Fibroblast of skin of right quadriceps (primary cell): ENCODE measurements at places on chromosomes 5 and 9.
A peak's percentile ranks its signal among the peaks of the same experiment; 100 is the strongest.

- DNase-seq: no peak
Measured at GRCh38 chr5:14458414-14458813, 123.2 kb upstream of the OTULINL start.

- DNase-seq: no peak
Measured at GRCh38 chr5:76450054-76450453, 47.0 kb downstream of the IQGAP2 start.

DNA sequence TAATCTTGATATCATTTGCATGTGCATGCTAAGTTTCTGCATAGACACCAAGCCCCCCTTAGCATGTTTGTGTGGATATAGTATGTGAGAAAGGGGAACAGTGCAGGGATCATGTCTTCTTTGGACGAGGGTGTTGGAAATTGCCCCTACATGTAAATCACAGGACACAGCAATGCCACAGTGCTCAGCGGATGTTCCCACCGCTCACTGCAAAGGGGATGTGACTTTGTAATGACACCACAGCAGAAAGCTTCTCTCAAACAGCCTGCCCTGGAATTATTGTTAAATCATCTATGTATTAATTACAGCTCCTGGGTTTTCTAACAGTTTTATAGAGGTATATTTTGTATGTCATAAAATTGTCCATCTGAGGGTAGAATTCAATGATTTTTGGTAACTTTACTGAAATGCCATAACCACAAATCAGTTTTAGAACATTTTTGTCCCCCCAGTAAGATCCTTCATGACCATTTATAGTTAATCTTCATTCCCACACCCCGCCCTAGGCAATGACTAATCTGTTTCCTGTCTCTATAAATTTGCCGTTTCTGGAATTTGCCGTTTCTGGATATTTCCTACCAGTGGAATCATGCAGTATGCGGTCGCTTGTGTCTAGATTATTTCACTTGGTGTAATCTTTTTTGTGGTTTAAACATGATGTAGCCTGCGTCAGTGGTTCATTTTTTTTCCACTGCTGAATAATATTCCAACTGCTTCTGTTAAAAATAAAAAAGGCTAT, 648.5 kb upstream of the WWC1 start:
- DNase-seq: peak; percentile 100

- no peak for DNase-seq
Measured at GRCh38 chr5:147689426-147689825, 93.1 kb downstream of the JAKMIP2 start.

DNA sequence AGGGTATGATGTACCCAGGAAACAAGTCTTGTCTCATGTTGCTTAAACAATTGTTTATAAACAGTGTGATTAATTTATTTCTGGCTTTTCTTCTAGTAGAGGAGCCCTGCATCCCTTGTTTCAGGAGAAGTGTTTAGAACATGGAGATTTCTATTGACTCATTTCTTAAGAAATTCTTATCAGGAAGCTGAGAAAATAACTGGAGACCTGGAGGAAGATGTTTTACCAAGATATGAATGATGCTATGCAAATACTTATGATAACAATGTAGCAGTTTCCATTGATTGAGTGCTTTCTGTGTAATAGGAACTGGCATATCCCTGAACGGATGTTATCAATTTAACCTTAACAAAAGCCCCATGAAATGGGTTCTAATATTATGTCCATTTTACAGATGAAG, 108.6 kb downstream of the FBXO38 start:
- no peak for DNase-seq

GRCh38 chr5:3006961-3007551, 255.6 kb upstream of the IRX2 start:
- no peak for DNase-seq

GRCh38 chr9:99555792-99556191, 265.9 kb upstream of the NR4A3 start:
- no peak for DNase-seq

DNA sequence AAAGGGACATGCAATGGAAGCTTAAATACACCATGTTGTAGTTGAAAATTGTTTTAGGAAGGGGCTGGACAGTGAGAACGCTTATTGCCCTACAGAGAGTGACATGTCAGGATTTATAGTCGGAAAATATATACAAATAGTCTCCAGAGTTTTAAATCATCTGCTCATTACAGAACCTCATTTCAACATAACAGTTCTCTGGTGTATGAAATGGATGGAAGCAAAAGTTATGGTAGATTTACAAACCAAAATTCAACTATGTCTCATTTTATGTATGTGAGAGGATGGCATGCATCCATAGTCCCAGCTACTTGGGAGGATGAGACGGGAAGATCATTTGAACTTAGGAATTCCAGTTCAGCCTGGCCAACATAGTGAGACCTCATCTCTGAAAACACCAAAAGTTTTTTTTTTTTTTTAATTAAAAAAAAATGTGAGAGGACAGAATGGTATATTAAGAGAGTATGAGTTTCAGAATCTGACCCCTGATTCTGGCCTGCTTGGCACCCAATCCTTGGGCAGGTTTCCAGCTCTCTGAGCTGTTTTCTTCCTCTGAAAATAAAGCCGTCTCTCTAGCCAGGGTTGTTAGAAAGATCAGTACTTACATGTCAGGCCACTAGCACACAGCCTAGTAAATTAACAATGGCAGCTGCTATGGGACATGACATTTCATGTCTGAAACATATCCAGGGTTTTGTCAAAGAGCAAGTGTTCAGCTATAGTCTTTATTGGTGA, 40.1 kb downstream of the IQGAP2 start:
- no peak for DNase-seq

GRCh38 chr5:2136728-2137333, 254.1 kb upstream of the IRX4 start:
- DNase-seq: no peak

GRCh38 chr9:33781736-33782135, 13.6 kb upstream of the PRSS3 start:
- DNase-seq: no peak

DNA sequence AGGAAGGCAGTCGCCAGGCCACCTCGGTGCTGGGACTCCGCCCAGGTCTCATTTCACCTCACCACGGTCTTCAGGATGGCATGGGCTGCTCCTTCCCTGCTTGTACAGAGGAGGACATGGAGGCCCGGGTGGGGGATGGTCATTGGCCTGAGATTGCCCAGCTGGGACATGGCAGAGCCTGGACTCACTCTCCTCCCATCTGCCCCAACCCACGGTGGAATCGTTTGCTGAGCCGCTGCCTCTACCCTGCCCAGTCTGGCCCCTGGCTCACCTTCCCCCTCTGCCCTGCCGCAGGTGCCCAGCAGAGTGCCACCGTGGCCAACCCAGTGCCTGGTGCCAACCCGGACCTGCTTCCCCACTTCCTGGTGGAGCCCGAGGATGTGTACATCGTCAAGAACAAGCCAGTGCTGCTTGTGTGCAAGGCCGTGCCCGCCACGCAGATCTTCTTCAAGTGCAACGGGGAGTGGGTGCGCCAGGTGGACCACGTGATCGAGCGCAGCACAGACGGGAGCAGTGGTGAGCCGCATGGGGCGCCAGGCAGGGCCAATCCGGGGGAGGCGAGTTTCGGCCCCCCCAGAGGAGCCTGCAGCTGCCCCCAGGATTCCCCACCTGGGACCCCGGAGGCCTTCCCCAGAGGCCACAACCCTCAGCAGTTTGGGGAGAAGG, 36.7 kb downstream of the HK3 start:
- no peak for DNase-seq

GRCh38 chr9:12826924-12827565, 52.2 kb downstream of the LURAP1L start:
- peak; percentile 70 for DNase-seq

DNA sequence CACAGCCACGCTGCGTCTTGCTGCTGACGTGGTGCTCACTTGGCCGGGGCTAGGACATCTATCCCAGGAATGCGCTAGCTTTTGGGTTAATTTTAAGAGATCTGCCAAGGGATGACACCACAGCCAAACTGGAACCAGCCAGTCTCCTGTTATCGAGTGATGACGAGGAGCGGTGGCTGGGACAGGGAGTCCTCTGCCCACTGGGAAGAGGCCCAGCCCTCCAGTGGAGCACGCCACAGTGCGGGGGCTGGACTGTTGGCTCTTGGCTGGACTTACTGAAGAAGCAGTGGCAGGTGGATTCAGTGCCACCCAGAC, 55.1 kb upstream of the PHYKPL start:
- no peak for DNase-seq

- DNase-seq: peak; percentile 80
Measured at GRCh38 chr9:127611899-127612790, at the start of gene STXBP1. Gene STXBP1, plus strand, starts transcription at chr9:127612277. Its CDS starts 127 bp downstream, at chr9:127612404.

- DNase-seq: no peak
Measured at GRCh38 chr9:136694872-136695247, 7.6 kb upstream of the AGPAT2 start.

DNA sequence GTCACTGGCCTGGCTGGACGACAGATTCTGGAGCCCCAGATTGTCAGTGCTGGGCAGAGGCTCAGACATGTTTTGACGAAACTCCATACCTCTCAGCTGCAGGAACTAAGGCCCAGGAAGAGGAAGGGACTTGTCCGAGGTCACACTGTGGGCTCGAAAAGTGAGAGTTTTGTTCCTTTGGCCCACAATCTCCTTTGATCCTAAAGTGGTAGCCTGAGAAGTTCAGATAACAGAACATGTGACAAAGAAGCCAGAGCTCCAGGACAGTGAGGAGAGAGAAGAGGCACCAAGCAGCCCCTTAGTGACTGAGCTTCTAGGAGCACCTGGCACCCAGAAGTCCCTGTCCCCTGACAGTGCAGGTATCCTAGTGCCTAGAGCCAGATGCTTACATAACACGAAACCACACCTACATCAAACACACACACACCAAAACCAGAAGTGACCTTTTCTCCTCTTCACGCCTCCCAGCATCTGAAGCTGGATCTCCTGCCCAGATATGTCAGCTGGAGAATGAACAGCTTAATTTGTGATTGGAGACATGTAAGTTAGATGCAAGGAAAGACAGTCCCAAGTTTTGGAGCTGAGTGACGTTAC, 88.9 kb downstream of the ADRB2 start:
- DNase-seq: no peak

- no peak for DNase-seq
Measured at GRCh38 chr9:976258-976942, at the start of gene DMRT3. Gene DMRT3, plus strand, starts transcription at chr9:976655. Its CDS starts 347 bp downstream, at chr9:977002.

GRCh38 chr5:87360132-87360531, 52.6 kb downstream of the CCNH start:
- no peak for DNase-seq

- DNase-seq: no peak
Measured at GRCh38 chr5:29811914-29812679, 1381.4 kb upstream of the CDH6 start.

DNA sequence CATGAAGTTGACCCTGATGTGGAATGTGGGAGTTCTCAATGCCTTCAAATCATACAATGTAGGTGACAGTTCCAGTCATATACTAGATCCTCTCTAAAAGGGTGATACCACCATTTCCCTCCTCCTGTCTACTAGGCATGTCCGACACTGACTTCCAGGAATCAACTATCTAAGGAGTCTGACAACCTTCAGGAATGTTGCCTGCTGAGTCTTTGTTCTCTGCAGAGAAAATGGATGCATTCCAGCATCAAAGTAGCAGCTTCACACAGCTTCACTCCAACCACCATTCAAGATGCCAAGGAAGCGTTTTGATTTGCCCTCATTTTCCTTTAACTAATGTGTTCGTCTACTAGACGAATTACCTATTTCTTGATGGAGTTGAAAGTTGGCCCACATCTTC, 530.2 kb downstream of the EBF1 start:
- no peak for DNase-seq

GRCh38 chr5:124728968-124729332, 17.5 kb downstream of the ZNF608 start:
- DNase-seq: no peak

GRCh38 chr5:154653418-154653763, 101.8 kb upstream of the LARP1 start:
- DNase-seq: no peak

DNA sequence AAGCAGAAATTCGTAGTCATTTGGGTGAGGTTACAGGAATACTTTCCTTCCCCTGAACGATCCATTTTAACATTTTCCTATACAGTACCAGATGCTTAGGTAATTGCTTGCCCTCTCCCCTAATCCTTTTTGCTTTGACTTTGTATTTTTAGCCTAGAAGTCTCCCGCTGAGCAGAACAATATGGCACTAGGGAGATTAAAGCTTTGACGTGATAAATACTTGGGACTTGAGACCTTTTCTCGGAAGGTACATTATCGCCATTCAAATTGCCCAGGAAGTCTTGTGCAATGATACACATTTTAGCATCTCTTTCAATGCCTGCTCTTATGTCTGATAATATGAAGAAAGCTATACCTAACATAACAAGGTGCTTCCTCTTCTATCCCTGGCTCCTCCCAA, 22.9 kb upstream of the SPATA31C2 start:
- DNase-seq: no peak

DNA sequence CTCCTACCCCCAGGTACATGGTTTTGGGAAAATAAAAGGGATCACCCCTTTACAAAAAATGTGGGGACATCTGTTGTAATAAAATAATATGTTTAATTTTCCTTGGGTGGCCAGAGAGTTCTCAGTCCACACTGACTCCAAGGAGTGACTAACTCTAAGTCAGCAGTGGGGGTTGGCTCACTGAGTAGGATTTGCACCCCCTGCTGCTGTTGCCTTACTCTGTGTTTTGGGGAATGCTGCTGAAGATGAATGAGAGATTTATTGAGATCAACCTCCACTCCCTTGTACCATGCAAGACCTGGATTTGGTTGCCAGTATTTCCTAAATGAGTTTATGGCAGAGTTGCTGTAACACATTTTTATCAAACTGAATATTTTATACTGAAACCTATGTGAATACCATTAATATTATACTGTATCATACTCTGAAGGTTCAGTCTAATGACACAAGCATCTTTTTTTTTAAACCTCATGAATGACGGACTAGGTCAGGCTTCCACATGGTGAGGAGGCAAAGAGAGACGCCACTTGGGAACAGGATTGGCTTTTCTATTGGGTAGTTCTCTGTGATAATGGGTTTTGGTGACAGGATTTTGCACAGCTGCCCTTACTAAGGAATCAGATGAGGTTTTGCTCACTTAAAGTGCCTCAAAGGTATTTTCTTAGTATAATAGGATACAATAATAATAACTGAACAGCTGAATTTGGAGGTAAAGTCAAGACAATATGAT, 121.3 kb upstream of the OSMR start:
- DNase-seq: peak; percentile 78

DNA sequence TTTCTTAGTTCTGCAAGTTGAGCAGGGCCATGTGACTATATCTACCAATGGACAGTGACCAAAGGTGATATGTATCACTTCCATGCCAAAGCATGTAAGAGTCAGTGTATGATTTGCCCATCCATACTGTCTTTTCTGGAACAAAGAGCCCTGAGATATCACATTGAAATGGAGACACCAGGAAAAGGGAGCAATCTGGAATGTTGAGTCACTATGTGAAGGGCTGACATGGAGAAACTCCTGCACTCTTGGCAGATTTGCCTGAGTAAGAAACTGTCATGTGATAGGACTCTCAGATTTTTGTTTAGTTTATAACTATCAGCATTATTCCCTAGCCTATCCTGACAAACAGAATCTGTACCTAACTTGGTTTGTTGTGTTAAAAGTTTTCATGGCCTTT, 29.8 kb upstream of the TMEM161B start:
- DNase-seq: peak; percentile 11

GRCh38 chr9:28832168-28832770, 1259.0 kb upstream of the C9orf72 start:
- peak; percentile 13 for DNase-seq
